ENCODE measurements at places on chromosomes 3 and 15.

- DNase-seq, result peak; percentile 81
These were observed 29.5 kb downstream of the CCDC12 start for GRCh38 chr3:46946856-46947545.

GRCh38 chr15:90994059-90994416, 297 bp downstream of the PRC1 start:
- DNase-seq, result no peak

- no peak for DNase-seq
These were observed 12.8 kb downstream of the BCL2L10 start for GRCh38 chr15:52099651-52100272.

- DNase-seq, result no peak
These were observed 2.9 kb downstream of the RNU5A-1 start for GRCh38 chr15:65298731-65299130.

DNA sequence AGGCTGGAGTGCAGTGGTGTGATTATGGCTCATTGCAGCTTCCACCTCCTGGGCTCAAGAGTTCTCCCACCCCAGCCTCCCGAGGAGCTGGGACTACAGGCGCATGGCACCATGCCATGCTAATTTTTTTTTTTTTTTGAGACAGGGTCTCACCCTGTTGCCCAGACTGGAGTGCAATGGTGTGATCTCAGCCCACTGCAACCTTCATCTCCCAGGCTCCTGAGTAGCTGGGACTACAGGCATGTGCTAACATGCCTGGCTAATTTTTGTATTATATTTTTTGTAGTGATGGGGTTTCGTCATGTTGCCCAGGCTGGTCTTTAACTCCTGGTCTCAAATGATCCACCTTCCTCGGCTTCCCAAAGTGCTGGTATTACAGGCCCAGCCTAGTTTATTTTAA, 4.0 kb downstream of the TEX9 start:
- DNase-seq, result no peak

GRCh38 chr3:55873523-55874254, 386.6 kb upstream of the WNT5A start:
- DNase-seq, result peak; percentile 60

DNA sequence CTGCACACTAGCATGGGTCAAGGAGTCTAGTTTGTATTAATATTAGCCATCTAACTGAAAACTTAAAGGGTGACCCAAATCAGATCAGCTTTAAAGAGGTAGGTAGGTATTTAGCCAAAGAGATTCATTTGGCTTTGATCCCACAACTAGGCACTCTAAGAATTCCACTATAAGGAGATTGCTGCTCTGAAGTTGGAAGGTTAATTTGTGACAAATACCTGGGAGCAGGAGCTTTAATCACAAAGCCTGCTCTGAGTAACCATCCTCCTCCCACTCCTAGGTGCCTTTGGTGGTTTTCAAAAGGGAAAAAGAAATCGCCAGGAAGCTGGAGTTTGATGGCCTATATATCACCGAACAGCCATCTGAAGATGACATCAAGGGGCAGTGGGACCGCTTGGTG, 120.3 kb upstream of the CHRM5 start:
- DNase-seq, result no peak

DNA sequence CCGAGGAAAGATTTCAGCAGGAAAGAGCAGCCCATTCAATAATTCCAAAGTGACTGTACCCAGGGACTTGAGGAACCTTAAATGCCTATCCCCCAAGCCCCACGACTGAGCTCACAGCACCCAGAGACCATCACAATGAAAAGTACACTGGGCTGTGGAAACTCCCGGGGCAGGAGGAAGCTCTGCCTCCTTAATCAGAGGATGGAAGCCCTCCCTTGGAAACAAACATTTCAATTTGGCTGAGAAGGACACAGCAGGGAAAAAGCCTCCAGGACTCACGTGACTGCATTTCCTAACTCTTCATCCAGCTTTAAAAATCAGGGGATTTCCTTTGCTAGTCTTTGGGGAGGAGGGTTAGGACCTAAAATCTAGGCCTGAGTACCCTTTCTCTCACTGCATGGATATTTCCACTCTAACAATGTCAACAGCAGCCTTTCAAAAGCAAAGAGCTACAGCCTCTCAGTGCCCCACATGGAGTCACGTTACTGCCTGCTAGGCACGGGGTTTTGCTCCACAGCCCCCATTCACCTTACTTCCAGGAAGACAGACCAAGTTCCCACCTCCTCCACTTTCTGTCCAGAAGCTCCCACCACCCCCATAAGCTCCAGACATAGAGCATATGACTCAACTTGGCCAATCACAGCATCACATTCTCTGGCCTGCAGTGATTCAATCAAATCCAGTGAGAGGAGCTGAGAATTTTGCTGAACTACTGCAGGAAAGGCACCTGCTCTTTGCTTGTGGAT, 68.9 kb upstream of the WNT5A start:
- DNase-seq, result no peak

DNA sequence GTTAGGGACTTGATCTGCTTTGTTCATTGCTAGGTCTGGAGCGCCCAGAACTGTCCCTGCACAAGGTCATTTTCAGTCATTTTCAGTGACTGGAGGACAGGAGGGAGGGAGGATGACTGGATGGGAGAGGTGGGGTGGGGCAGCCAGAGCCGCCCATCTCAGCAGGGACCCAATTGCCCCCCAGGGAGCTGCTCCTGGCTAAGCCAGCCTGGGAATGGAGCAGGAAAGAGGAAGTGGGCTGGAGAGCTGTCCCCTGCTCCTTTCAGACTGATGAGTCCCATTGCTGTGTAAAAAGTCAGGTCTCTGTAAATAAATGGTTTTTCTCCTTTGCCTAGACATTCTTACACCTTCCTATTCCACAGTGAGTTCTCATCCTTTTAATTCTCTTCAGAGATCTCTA, 98.4 kb upstream of the RAD18 start:
- no peak for DNase-seq

- DNase-seq, result no peak
These were observed 218.4 kb downstream of the ABHD5 start for GRCh38 chr3:43909149-43909548.

- DNase-seq, result no peak
These were observed 32.2 kb upstream of the MTMR14 start for GRCh38 chr3:9617056-9617455.

DNA sequence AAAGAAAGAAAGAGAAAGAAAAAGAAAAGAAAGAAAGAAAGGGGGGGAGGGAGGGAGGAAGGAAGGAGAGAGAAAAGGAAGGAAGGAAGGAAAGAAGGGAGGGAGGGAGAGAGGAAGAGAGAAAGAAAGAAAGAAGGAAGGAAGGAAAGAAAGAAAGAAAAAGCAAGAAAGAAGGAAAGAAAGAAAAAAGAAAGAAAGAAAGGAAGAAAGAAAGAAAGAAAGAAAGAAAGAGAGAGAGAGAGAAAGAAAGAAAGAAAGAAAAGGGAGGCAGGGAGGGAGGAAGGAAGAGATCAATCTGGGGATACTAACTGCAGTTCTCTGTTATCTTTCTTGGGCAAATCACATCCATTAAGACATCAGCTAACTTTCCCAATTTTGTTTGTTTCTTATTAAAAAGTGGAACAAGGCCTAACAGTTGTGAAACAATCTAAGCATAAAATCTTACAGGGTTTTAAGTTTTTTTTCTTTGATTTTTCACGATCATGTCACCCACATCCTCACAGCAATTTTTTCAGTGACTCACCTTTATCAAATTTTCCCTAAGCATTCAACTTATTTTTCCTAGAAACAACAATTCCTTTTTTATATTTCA, 36.8 kb downstream of the TBC1D2B start:
- no peak for DNase-seq

DNA sequence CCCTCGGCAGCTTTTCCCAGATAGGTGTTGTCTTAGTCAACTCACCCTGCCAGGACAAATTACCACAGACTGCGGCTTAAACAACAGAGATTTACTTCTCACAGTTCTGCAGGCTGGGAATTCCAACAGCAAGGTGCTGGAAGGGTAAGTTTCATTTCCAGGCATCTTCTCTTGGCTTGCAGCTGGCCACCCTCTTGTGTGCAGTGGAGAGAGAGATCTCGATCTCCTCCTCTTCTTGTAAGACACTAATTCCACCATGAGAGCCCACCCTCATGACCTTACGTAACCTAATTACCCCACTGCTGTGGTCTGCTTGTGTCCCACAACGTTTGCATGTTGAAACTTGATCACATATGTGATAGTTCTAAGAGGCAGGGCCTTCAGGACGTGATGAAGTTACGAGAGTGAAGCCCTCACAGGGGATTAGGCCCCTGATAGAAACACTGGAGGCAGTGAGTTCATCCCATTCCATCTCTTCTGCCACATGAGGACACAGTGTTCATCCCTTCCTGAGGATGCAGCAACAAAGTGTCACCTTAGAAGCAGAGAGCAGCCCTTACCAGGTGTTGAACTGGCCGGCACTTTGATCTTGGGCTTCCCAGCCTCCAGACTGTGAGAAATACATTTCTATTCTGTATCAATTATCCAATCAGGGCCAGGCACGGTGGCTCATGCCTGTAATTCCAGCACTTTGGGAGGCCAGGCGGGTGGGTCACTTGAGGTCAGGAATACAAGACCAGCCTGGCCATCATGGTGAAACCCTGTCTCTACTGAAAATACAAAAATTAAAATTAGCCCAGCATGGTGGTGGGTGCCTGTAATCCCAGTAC, 247.7 kb downstream of the PLCL2 start:
- DNase-seq, result no peak

- no peak for DNase-seq
These were observed 11.4 kb upstream of the MEX3B start for GRCh38 chr15:82056958-82057823.

DNA sequence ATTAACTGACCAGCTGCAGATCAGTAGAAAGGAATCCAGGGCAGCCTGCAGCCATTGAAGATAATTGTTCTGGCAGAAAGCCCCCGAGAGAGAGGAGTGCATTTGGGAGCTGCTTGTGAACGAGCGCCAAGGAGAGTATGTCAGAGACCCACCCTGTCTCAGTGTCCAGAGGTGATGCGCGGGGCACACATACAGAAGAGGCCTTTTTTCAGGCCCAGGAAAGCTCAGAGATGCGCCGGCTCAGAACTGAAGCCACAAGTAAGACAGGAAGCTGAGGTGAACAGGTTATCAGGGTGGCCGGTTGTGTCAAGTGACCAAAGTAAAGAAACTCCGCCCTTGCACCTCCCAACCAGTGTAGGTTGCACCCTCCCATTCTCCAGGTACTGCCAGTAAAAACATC, 59.8 kb upstream of the HEG1 start:
- DNase-seq, result no peak

DNA sequence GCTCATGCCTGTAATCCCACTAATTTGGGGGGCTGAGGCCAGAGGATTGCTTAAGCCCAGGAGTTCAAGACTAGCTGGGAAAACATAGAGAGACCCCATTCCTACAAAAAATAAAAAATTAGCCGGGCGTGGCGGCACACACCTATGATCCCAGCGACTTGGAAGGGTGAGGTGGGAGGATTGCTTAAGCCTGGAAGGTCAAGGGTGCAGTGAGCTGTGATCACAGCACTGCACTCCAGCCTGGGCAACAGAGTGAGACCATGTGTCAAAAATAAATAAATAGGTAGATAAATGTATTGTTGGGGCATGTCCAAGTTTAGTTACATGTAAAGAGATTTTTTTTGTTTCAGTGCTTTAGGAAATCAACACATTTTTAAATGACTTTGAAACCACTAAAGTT, 36.4 kb downstream of the SLC12A1 start:
- no peak for DNase-seq

DNA sequence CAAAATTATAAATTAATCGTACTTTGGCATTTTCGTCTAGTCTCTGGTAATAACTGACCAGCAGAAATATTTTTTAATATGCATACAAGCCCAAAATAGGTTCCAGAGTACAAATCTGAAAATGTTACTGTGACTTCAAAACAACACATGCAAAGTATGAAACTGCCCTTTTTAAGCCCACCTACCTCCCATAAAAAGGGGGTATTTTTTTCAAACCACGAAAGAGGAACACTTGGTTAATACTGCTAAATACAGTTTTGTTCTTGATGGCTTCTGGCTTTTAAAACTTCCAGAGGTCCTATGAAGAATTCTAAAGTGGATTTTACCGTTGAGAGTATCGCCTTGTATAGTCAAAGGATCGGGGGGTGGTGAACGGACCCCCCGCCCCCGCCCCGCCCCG, 610.7 kb downstream of the FOXP1 start:
- DNase-seq, result no peak

GRCh38 chr15:39770748-39771689, 11.6 kb downstream of the FSIP1 start:
- DNase-seq, result peak; percentile 84
